AG04450 (cell line): ENCODE measurements at places on chromosomes 12 and 14. TPM values are rescaled to one million over a fixed set of nuclear protein-coding genes. Genes with fewer than 3 reads are reported as not detected.
A peak's percentile ranks its signal among the peaks of the same experiment; 100 is the strongest.

DNA sequence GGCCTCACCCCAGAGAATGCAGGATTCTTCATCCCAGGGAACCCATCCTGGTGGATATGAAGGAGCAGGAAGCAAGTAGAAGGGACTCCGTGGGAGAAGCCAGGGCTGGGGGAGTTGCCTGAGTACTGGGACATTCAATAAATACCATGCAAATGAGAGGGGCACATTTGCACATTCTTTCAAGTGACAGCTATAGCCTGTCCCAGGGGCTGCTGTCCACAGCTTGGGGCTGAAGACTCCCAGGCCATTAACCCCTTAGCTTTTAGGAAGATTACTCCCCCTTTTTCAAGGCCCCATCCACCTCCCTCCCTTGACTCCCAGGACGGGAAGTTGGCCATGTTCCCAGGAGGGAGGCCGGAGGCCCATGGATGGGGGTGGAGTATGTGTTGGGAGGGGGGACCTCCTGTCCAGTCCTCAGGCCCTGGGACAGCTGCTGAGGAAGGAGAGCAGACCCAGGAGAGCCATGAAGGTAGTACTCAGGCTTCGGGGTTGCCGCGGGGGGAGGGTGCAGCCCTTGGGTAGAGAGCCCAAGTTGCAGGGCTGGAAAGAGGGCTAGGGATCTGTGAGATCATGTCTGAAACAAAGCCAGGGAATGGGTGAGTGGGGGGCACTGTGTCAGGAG is 974 bp upstream of the TNS2 start:
- DNase-seq, result no peak

The CABP1 gene
- 0.09 and 0.27 TPM in 2 replicates for polyA plus RNA-seq

DNA sequence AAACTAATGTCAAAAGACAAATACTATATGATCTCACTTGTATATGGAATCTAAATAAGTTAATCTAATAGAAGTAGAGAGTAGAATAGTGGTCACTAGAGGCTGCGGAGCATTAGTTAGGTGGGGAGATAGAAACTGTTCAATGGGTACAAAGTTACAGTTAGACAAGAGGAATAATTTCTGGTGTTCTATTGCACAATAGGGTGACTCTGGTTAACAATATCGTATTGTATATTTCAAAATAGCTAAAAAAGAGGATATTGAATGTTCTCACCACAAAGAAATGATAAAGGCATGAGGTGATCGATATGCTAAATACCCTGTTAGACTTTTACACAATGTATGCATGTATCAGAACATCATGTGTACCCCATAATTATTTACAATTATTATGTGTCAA is 42.9 kb downstream of the IGF1 start:
- DNase-seq, result no peak

DNA sequence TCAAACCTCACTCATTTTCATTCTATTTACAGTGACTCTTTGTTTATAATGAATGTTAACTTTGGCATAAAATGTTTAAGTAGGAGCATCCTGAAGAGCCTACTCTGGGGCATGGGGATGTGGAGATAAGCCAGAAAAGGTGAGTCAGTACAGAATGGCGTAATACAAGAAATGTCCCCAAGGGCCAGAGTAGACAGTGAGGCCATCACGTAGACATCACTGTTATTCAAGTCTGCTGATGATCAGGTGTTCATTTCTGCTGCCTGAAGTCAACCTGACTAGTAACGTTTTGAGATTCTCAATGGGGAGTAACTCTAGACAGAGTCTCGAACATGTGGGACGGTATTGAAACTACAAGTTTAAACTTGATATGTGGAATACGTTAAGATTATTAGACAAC is 47.6 kb upstream of the PKP2 start:
- no peak for DNase-seq

The NRL gene
- polyA plus RNA-seq, result 0.41 and 0.46 TPM in 2 replicates

GRCh38 chr14:89320381-89321000 is 96.5 kb downstream of the FOXN3 start:
- DNase-seq, result no peak

The SLC5A8 gene
- polyA plus RNA-seq, result not detected in 2 replicates

GRCh38 chr12:52606581-52607218 is 5.4 kb upstream of the KRT72 start:
- no peak for DNase-seq

DNA sequence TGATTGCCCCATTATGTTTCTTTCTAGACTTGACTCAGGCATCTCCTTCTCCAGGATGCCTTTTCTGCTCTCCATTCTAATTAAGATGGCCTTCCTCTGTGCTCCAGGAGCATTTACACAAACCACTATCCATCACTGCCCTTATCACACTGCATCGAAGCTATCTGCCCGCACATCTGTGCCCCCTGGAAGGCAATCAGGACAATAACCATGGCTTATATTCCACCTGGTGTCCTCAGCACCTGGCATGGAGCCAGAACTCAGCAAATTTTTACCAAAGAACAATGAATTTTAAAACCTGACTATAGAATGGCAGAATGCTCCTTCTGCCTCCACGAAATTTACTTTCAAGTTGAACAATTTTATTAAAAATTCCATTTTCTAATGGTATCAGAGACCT is 465.8 kb downstream of the APAF1 start:
- no peak for DNase-seq

DNA sequence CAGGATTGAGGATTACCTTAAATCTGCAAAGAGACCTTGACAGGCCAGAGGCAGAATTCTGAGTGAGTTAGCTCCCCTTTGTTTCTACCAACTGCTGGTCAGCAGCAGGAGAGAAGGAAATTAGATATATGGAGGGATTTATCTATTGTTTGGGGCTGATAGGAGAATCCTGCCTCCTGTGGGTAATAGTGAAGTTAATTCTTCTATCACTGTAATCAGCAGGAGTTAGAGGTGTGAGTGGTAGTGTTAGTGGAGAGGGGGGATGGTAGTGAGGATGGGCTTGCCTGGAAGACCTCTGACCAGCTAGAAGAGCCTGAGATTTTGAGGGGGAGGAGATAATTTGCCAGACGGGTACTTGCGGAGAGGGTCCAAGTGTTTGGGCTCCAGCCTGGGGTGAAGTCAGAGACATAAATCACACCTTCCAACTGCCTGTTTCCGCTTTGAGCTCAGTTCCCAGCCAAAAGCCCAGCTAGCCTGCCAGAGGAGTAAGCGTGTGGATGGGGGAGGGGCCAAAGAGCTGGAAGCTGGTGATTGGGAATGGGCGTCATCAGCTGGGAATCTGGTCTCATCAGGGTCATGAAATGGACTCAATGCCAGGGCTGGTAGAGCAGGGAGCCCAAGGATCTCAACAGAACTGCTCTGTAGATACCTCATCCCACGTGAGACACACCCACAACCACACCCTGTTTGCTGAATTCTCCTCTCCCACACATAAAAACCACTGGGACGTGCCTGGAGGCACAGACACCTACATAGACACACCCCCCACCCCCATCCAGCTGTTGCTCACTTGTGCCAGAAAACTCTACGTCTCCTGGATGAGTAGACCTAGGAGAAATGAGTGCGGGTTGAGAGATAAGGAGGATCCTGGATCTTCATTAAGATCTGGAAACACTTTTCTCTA is 13.1 kb upstream of the ITGA5 start:
- peak; percentile 16 for DNase-seq

The RASSF9 gene
- 0.06 and 0.16 TPM in 2 replicates for polyA plus RNA-seq

- DNase-seq, result no peak
Measured at GRCh38 chr12:3048540-3048939, 28.6 kb upstream of the TSPAN9 start.

The SLC7A8 gene
- polyA plus RNA-seq, result 0.78 and 1.4 TPM in 2 replicates

GRCh38 chr12:7188562-7189397 is 706 bp upstream of the PEX5 start:
- peak; percentile 11 for DNase-seq

The PRDM4 gene
- 27.9 and 30.5 TPM in 2 replicates for polyA plus RNA-seq

- DNase-seq, result no peak
Measured at GRCh38 chr12:27221625-27222387, 22.3 kb upstream of the STK38L start.

DNA sequence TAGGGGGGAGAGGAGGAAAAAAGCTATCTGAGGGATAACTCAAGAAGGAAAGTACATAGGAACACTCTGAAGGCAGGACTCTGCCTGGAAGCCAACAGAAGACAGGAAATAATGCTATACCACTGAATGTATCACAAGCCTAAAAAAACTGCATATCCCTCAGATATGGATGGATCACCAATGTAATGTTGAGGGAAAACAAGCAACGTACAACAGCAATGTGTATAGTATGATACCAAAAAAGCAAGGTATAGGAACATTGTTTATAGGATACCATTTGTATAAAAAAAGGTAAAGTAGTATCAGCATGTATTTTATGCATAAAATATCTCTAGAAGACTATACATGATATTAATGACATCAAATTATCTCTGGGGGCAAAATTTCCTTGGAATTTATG is 3.4 kb downstream of the GLS2 start:
- no peak for DNase-seq

GRCh38 chr12:63795032-63795687 is 15.5 kb downstream of the RXYLT1 start:
- DNase-seq, result no peak

The TMED8 gene
- polyA plus RNA-seq, result 4.5 and 5.7 TPM in 2 replicates

DNA sequence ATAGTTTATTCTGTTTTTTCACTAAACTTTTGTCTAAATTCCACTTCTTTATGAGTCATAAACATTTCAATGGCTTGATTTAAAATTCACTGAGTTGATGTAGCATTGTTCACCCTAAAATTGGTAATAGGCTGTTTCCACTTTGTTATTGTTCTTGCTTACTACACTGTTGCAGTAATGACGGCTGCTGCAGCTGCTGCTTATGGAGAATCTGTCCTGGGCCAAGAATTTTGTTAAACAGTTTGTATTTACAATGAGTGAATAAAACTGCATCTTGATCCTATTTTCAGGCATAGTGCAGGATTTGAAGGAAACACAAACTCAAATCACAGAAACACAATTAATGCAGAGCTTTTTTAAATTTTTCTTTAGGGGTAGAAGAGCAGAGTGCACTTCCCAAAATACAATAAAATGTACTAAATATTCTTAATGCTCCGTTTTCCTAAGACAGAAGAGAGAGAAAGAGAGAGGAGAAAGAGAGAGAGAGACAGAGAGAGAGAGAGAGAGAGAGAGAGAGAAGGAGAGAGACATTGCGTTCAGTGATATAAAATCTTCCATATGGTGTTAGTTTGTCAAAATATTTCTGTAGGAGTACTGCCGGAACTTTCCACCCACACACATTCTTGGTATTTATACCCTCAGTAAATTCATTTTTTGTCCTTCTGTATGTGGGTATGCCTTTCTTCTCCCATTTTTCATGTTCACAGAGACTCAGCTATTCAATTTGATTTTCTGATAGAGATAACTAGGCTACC is 266.4 kb downstream of the LRFN5 start:
- DNase-seq, result peak; percentile 13

The SSPN gene
- polyA plus RNA-seq, result 19.9 and 21.6 TPM in 2 replicates

DNA sequence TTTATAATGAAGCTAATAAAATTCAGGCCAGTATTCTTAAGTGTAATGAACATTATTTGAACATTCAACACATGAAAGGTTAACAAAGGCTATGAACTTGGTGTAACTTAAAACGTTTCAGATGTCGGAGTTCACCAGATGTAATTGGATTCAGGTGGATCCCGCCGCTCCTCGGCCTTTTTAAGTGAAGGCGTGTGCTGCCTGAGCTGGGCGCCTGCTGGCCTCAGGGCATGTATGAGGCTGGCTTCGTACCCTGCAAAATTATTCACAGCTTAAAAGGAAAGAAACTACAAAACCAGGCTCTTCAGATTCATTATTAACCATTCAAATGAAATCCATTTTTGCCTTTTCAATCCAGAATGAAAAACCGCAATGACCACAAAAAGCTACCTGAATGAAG is 69.9 kb downstream of the WIF1 start:
- no peak for DNase-seq

- DNase-seq, result peak; percentile 81
Measured at GRCh38 chr14:51094901-51095853, at the start of gene TRIM9. Gene TRIM9 (minus strand): TSS chr14:51095105. CDS start chr14:51094939, 166 bp downstream.

GRCh38 chr12:29116414-29116813 is 32.7 kb upstream of the FAR2 start:
- DNase-seq, result no peak

- DNase-seq, result no peak
Measured at GRCh38 chr12:28035500-28035899, 63.0 kb upstream of the PTHLH start.

DNA sequence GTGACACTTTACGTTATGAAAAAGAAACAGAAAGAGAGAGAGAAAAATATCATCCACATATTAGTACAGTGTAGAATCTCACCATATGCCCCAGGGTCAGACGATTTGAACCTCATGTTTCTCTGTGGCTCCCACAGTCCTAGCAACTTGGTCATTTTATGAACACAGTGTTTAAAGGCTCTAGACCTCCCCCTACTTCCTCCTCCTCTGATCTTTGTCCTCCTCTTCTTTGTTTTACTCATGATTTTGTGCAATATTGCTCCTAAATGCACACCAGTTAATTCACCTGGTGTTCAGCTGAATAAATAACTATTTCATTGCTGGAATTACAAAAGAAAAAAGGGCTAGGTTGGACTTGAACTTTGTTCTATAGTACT is 18.2 kb downstream of the GLT1D1 start:
- no peak for DNase-seq

DNA sequence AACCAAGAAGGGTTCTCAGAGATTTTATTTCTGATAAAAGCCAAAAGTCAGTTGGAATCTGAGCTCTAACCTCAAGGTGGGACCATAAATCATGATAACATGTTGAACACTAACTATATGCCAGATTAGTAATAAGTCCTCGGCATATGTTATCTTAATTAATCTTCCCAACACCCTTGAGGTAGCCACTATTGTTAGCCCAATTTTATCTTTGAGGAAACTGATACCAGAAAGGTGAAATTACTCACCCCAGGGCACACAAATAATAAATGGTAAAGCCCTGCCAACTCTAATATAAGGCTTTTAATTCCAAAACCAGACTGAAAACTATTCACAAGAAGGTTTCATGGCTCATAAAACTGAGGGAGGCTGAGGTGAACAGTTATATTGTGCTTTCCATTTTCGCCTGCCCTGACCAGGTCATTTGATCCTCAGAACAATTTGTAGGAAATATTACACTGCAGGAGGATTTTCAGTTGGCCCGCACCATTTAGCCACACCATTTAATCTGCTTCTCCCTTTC is 16.1 kb upstream of the NUAK1 start:
- no peak for DNase-seq

DNA sequence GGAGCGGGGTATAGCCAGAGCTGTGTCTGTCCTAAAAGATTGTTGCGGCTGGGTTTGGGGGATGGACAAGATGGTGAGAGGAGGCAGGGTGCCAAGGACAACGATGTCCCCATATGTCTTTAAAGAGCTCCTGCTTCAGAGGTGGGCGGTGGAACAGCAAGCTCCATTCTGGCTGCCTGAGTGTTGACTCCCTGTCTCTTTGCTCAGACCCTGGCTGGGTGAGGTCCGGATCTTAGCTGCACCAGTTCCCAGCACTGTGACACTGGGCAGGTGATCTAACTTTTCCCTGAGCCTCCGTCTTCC is 8.3 kb upstream of the WSCD2 start:
- DNase-seq, result no peak

GRCh38 chr14:22478670-22479069 is 110.4 kb downstream of the DAD1 start:
- DNase-seq, result no peak

- no peak for DNase-seq
Measured at GRCh38 chr12:107494331-107494730, 191.3 kb upstream of the PWP1 start.

The MMP14 gene
- polyA plus RNA-seq, result 365 and 448 TPM in 2 replicates

GRCh38 chr12:96878704-96879103 is 28.4 kb upstream of the NEDD1 start:
- peak; percentile 34 for DNase-seq

The LRRC43 gene
- polyA plus RNA-seq, result 0.27 and 0.48 TPM in 2 replicates

The CCDC175 gene
- not detected in 2 replicates for polyA plus RNA-seq

The MDGA2 gene
- not detected in 2 replicates for polyA plus RNA-seq

The KRT85 gene
- not detected in 2 replicates for polyA plus RNA-seq

The RNASE7 gene
- polyA plus RNA-seq, result not detected in 2 replicates

- DNase-seq, result no peak
Measured at GRCh38 chr12:5439371-5439771, 7.5 kb downstream of the NTF3 start.
